ENCODE measurements at places on chromosomes 3 and 15. TPM values are rescaled to one million over a fixed set of nuclear protein-coding genes. Genes with fewer than 3 reads are reported as not detected.
A peak's percentile ranks its signal among the peaks of the same experiment; 100 is the strongest.

Gene PAK2
- 85.4 TPM for total RNA-seq

DNA sequence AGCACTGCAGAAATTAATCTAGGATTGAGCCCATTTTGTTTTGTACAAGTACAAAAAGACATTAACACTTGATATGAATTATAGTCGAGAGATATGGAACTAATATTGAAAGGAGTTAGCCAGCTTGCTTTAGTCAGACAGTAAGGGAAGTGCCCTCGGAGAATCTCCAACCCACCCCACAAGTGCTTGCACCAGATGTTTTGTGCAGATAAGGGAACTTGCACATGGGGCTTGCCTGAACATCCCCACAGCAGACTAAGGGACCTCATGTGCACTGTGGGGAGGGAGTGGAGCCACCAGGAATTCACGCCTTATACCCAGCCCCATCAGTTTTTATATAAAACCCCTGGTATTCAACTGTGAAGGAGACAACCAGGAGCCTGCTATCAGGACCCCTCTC, 122.3 kb downstream of the EFHB start:
- DNase-seq: no peak

GRCh38 chr15:73677146-73677607, 7.0 kb upstream of the CD276 start:
- DNase-seq: peak; percentile 28

DNA sequence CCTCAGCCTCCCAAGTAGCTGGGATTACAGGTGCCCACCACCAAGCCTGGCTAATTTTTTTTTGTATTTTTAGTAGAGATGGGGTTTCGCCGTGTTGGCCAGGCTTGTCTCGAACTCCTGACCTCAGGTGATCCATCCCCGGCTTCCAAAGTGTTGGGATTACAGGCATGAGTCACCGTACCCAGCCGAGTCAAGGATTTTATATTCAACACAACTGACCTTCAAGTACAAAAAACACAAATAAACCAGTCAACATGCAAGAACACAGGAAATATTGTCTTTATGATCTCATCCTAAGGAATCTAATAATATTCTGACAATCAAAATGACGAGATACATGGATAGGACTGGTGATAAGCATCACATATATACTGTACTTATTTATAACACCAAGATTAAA, 37.9 kb downstream of the TJP1 start:
- no peak for DNase-seq

Gene HTR3C
- not detected for total RNA-seq

Measured in CD8-positive, alpha-beta memory T cell (primary cell).